ENCODE measurements at places on chromosomes 1 and 21.

GRCh38 chr1:185238447-185238846, 78.6 kb downstream of the IVNS1ABP start:
- no peak for DNase-seq

DNA sequence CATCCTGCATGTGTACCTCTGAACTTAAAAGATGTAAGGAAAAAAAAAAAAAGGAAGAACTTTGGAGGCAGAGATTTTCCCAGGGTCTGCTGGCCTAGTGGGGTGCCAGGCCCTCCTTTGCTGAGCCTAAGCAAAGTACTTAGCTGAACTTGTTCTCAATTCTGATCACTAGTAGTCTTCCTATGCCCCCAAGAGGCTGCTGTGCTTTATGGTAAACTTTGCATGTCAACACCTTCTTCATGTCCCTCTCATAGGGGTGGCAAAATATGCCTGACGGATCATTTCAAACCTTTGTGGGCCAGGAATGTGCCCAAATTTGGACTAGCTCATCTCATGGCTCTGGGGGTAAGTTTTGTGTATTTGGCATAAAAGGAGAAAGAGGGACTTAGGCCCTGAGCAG, 1.4 kb upstream of the USP21 start:
- no peak for DNase-seq

DNA sequence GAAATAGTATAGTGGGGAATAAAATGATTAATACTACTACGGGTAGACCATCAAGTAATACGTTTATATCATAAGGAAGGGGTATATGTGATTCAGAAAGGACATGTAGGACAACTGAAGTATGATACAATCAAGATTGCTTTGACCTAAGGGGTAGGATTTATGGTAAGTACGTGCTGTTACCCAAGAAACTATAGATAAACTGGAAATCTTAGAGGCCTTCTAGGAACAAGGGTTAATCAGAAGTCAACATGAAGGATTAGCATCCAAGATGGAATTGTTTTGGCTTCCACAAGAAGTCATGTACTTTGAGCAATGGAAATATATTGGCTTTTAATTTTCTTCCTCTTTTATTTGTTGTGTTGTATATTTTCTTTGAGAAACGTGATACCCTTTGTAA, 13.2 kb upstream of the ZMYM4 start:
- DNase-seq = no peak

DNA sequence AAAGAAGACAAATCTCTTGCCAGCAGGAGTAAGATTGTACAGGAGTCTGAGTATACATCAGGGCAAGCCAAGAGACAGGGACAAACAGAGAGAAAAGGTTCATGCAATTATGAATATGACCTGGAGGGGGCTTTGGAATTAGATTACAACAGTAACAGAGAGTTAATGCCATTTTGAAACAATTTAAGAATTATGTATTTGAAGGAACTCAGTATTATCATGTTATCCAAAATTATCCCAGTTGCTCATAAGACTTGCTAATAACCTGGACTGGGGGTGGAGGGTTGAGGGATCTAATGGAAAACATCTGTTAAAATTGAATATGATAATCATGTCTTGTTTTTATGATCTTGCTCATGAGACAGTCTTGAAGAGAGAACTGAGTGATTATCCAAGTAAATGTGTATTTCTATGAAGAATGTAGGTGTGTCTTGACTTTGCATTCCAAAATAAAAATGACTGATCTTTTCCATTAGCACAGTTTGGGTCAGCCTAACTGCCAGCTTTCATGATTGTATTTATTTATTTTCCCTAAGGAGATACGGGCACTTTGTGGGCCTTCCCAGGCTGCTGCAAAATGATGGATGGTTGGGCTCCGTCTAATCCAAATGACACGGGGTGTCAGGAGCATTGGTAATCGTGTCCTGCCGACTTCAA, 117.7 kb downstream of the ERG start:
- DNase-seq = no peak

- DNase-seq = no peak
Observed at GRCh38 chr1:12593621-12594066, 24.4 kb downstream of the DHRS3 start.

Measured in GM10248 (cell line).